Activated CD4-positive, alpha-beta T cell treated with anti-CD3 and anti-CD28 coated beads for 36 hours (primary cell): ENCODE measurements at places on chromosomes 2 and 18. TPM values are rescaled to one million over a fixed set of nuclear protein-coding genes. Genes with fewer than 3 reads are reported as not detected.
A peak's percentile ranks its signal among the peaks of the same experiment; 100 is the strongest.

- no peak for DNase-seq
Measured at GRCh38 chr18:78041218-78041617, 791.6 kb downstream of the GALR1 start.

Gene EFHD1
- not detected for total RNA-seq

Gene ORC2
- total RNA-seq = 68.5 TPM

DNA sequence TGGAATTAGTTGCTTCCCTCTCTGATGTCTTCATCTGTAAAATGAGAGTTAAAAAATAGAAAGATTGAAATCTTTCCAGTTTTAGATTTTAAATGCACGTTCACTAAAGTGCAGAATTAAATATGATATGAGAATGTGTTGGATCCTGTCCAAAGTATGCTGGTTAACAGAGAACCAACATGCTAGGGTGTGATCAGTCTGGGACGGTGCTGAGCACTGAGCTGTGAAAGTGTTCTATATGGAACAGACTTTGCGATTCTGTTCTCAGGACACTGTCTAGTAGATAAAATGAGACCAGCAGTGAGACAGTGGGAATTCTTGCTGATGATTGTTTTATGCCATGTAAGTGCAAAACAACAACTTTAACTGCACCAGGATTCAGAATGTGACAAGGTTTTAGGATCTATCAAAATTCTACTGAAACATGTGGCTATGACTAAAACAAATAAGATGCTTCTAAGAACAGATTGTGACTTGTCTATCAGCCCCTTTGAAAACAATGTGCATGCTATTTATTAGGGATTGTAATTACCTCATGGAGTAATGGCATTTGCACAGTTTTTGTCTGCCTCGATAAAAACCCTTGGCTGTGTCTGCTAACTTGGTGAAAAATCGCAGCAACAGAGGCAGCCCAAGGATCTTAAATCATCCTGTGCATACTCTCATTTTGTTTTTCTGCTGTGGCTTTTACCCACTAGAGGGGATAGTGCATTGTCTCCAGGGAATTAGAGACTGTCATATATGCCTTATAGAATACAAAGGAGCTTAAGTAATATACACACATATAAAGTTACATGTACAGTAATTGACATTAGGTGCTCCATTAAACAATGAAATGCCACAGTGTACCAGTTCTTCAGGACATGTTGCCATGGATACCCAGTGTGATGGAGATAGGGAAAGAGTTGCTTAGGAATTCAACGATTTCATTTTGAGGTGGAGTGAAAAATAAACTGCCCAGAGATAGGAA is 55.1 kb downstream of the MAP3K20 start:
- DNase-seq = no peak

Gene MYL12B
- 282 TPM for total RNA-seq

Gene TUBB8B
- total RNA-seq = not detected

GRCh38 chr18:42126586-42126985 is 171.6 kb downstream of the PIK3C3 start:
- no peak for DNase-seq

DNA sequence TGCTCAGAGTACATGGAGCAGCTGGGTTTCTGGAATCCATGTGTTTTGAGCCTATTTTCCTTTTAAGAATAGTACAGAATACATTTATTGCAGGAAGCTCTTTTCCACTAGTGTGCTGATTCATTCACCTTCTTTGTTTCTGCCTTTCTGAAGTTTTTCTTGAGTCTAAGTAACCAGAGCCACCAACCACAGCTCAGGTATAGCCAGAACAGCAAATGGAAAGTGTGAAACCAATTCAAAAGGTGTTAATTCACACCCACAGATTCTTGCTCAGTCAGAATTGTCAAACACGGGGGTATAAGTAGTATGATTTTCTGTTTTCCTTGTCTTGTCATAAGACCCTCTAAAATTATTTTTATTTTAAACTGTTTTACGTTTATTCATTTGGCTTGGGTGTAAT is 75.9 kb upstream of the DYNAP start:
- no peak for DNase-seq

GRCh38 chr2:101508636-101509035 is 33.7 kb upstream of the RFX8 start:
- no peak for DNase-seq

Gene VIT
- total RNA-seq = not detected

DNA sequence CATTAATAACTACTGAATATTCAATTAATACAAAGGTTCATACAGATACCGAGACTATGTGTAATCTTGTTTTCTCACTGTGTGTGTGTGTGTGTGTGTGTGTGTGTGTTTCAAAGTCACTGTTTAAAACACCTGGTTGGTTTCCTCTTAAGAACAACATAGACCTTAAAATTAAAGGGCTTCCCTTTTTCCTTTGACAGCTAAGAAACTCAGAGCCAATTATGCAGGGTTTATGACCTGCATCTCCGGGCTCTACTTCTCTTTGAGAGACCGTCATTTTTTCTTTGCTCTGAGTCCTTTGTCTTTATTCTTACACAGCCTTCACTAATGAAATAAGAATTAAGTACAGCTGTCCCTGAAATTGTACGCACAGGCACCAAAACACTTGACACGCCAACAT is 145.6 kb downstream of the HDAC4 start:
- no peak for DNase-seq

DNA sequence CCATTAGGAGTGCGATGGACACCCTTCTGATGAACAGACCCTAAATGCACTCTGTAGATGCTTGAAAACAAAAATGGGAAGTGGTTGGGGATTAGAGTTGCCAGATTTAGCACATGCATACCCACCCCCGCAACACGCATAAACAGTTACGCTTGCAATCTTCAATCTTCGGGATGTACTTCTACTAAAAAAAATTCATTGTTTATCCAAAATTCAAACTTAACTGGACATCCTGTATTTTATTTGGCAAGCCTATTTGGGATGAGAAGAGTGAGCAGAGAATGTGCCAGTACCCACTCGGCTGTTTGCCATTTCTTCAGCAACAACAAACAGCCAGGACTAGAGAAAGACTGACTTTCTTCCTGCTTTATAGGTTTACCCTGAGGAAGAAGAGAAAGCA is 18.4 kb downstream of the KIAA2012 start:
- no peak for DNase-seq

- DNase-seq = no peak
Measured at GRCh38 chr18:59813942-59814341, 85.9 kb upstream of the PMAIP1 start.

Gene MSTN
- not detected for total RNA-seq

GRCh38 chr2:70947556-70948184 is 12.0 kb downstream of the ATP6V1B1 start:
- peak; percentile 21 for DNase-seq

Gene DCTN1
- total RNA-seq = 78.1 TPM

Gene IAH1
- 53.7 TPM for total RNA-seq

- DNase-seq = no peak
Measured at GRCh38 chr2:187976986-187977333, 314.7 kb upstream of the GULP1 start.

Gene B3GNT2
- 31.7 TPM for total RNA-seq

DNA sequence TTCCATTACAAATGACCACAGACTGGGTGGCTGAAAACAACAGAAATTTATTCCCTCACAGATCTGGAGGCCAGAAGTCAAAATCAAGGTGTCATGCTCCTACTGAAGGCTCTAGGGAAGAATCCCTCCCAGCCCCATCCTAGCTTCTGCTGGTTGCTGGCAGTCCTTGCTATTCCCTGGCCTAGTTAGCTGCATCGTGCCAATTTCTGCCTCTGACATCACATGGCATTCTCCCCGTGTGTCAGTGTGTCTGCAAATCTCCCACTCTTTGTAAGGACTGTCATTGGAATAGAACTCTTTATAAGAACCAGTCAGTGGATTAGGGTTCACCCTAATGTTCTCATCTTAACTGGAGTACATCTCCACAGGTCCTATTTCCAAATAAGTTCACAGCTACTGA is 30.5 kb upstream of the NCKAP5 start:
- no peak for DNase-seq

DNA sequence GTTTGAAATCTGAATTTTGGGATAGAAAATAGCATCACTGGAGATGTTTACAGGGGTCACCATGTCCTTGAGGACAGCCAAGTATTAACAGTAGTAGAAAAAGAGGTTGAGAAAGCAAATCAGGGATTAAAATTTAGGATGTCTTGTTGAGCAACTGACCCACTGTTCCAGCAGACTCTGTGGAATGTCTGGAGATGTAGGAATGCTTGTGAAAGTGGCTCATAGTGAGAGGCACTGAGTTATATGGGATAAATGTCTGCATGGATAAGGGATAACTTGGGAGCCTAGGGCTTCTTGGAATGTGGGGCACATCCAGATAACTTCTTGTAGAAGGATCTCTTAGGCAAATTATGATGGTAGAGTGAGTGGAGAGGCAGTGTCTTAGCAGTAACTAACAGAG is 495.0 kb downstream of the TMX3 start:
- no peak for DNase-seq

DNA sequence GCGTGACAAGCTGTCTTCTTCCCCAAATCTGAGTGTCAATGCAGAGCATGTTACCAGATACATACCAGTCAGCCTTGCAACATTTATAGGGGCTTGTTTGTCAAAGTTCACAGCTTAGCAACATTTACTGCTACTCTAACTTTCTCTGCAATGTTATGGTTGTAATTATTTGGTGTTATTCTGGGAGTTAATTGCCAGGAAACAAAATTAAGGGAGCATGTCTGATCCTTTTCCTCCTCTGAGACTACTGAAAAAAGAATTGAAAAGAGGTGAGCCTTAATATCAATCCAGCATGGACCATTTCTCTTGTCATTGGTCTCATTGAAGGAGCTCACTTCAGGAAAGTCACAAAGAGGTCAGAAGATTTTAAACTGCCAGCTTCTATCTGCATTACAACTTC is 465.6 kb upstream of the LINC00305 start:
- no peak for DNase-seq

Gene TDRD15
- total RNA-seq = not detected

DNA sequence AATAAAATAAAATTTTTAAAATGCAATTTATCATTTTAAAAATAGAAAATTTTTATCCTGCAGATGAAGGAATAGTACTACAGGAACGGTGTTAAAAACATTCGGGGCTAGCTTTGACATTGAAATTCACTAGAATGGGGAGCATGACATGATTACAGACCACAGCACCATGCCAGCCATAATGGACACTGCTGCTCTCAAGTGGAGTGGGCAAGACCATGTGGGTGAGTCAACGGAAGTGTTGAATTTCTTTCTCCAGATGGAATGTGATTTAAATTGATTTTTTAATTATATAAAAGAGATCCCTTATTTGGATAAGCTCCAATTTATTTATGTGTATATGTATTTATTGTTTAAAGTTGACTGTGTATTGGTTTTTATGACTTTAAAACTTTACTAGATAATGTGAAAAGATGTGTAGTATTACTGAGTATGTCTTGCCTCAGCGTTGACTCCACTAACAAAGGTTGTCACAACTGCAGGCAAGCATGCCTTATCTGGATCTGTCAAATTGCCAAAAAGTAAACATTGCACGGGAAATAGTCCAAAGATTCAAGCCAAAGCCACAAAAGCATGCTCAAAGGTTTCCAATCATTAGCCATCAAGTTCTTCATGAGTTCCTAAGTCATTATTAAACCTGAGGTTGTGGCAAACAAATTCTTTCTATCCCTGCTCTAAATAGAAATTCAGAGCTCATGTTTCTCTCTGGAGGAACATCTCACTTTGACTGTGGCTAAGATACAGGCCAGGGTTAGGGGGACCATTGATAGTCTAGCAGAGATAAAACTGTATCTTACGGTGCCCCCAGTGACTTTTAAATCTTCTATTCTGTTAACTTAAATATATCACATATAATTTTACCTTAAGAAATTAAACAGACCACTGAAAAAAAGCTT is 536.9 kb downstream of the TMX3 start:
- no peak for DNase-seq

GRCh38 chr18:27366665-27367064 is 181.6 kb upstream of the CHST9 start:
- DNase-seq = no peak

- no peak for DNase-seq
Measured at GRCh38 chr2:176534798-176535466, 265.7 kb downstream of the MTX2 start.

GRCh38 chr18:13558124-13558523 is 168.2 kb downstream of the FAM210A start:
- DNase-seq = peak; percentile 58

- no peak for DNase-seq
Measured at GRCh38 chr2:188884517-188884916, 89.7 kb upstream of the COL3A1 start.

GRCh38 chr2:73700131-73700611 is 37.0 kb downstream of the TPRKB start:
- DNase-seq = no peak

DNA sequence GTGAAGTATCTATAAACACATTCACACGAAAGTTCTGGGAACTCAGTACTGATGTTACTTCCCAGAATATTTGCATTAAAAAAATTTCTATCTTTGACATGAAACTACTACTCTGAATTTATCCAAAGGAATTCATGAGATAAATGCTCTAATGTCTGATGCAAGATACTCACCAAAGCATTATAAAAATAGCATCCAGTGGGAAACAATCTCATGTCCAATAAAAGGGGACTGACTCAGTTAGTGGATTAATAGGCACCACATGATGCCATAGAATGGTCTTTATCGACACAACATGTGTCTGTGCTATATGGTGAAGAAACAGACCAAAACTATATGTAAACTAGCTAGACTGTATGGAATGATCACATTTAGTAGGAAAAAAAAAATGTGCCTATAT is 33.9 kb downstream of the LAMA3 start:
- DNase-seq = no peak

Gene KRTCAP3
- 4.7 TPM for total RNA-seq

Gene GMPPA
- total RNA-seq = 35.5 TPM

DNA sequence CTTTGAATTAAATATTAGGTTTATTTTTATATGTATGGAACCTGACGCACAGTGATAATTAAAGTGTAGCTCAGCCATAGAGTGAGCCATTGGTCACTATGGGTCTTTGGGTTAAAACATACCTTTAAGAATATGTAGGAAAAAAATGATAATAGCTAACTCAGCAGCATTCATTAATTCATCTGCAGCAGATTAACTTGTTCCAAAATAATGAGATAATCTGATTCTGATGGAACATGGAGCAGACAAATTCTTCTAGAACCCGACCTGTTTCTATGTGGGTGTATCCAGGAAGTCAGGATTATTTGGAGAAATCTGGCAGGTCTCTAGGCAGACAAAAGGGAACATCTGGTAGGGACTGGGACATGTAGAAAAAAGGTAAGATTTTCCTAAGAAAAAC is at the start of gene XIRP2:
Gene XIRP2 (plus strand): TSS at position 301 of the 400 bp plus-strand sequence. CDS start 15,003 bp downstream, outside the sequence.
- no peak for DNase-seq

DNA sequence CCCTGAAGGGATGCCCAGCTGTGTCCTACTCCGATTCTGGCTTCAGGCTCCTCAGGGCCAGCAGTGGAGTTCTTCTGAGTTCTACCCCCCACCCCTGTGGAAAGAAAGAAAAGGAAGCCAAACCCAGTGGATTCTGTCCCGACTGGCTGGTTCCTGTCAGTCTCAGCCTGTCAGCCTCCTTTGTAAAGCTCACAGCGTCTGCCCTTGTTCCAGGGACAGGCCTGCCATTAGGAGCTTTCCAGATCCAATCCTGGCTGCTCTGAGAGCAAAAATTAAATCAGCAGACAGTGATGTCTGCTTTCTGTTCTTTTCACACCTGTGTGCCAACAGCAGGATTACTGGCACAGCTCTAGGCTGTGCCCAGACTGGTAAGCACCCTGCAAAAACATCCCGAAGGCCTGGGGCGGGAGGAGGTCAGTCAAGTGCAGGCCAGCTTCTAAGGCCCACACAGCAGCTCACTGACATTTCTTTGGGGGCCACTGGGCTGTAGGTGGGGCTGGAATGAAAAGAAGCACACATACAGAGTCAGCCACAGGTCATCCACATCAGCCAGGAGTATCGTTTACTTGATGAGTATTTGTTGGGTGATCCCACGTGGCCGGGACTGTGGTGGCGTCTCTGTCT is 69.1 kb downstream of the EHD3 start:
- DNase-seq = no peak

GRCh38 chr2:218879776-218880101 is 913 bp upstream of the WNT10A start:
- DNase-seq = no peak
